T-cell (primary cell): ENCODE measurements at places on chromosomes 5 and 9. TPM values are rescaled to one million over a fixed set of nuclear protein-coding genes. Genes with fewer than 3 reads are reported as not detected.

GRCh38 chr5:11040345-11040744 lies 279.3 kb upstream of the DAP start:
- no peak for DNase-seq

Gene ACSL6
- 40.0 TPM for total RNA-seq

GRCh38 chr9:127076860-127077643 lies 45.4 kb downstream of the ANGPTL2 start:
- no peak for DNase-seq

GRCh38 chr9:95992536-95992935 lies 117.0 kb downstream of the ERCC6L2 start:
- DNase-seq = no peak

DNA sequence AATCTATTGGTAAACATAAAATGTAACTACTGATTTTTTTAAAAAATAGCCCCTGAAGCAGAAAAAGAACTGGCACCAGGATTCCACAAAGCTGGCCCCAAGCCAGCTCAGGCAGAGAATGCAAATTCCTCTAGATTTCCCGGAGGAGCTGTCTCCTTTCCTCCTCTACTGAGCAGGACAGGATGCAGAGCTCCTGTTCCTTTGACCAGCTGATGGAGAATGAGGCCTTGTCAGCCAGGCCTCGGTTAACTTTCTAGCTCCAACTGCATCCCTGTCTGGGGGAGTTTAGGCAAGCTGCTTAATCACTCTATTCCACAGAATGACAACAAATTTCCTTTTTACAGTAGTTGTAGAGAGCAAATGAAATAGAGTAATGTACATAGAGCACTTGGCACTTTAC lies 155.5 kb downstream of the GNAQ start:
- no peak for DNase-seq

- DNase-seq = no peak
Observed at GRCh38 chr9:15693701-15694100, 140.9 kb downstream of the CCDC171 start.

DNA sequence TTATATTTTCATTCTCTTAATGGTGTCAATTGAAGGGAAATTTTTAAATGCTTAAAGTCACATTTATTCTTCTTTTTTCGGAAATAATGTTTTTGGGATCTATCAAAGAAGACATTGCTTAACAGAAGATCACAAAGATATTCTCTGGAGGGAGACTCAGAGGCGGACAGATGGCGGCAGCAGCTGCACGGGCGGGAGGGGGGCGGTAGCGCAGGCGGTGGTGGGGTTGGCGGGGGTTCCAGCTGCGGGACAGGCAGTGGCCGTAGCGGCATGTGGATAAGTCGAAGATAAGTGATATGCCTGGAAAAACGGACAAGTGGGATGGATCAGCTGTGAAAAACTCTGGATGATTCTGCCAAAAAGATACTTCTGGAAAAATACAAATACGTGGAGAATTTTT lies 31.6 kb upstream of the ZDHHC11B start:
- no peak for DNase-seq

DNA sequence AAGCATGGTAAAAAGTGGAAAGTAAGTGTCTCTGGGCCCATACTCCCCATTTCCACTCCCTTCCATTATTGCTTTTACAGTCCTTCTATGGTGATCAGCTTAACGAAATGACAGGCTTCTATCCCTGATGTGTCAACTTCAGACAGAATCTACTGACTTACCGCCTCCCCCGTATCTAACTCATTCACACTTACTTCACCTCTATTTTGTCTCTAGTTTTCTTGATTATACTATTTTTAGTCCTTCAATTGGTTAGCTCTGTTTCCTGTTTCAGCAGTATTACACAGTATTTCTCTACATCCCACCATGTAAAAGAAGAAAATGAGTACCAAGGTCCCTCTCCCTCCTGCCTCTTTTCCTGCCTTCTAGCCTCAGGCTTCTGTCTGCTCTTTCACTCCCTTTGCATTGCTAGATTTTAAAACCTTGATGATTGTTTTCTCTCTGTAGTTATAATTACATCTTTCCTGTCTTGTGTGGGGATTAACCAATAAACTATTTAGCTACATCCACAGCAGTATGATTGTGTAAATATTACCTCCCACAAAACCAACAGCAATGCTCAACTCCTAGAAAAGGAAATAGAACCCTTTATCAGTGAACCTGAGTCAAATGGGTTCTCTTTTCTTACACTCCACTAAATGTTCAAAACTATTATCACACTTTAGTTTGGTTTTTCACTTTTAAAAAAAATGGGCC lies 53.4 kb downstream of the GNAQ start:
- DNase-seq = no peak

DNA sequence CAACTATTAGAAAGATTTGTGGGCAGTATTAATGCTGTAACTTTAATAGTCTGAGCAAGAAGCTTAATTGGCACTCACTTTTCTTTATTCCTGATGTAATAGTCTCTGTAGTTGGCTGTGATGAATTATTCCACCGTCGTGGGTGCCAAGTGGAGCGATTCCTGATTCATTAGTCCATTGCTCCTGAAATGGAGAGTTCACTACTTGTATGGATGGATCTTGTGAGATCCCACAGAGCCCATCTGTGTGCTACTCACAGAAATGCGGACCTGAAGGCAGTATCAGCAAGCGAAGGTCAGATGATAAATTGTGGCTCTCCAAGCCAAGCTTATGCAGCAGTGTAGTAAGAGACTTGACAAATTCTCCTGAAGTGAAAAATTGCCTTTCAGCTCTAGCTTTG lies 212.2 kb downstream of the CHSY3 start:
- no peak for DNase-seq

DNA sequence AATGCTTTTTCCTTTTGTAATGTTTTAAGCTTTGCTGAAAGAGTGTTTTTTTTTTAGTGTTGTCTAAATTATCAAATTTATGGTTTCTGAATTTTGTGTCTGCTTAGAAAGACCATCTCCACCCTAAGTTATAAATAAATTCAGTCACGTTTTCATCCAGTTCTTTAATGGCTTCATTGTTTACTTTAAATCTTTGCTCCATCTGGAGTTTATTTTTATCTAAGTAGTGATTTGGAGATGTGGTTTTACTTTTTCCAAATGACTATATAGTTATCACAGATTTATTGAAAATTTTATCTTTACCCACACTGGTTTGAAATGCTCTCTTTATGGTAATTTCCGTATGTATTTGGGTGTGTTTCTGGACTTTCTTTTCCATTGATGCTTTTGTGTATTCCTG lies 577.2 kb upstream of the ZNF608 start:
- no peak for DNase-seq

- DNase-seq = no peak
Observed at GRCh38 chr9:112005939-112006338, 109.3 kb downstream of the UGCG start.

DNA sequence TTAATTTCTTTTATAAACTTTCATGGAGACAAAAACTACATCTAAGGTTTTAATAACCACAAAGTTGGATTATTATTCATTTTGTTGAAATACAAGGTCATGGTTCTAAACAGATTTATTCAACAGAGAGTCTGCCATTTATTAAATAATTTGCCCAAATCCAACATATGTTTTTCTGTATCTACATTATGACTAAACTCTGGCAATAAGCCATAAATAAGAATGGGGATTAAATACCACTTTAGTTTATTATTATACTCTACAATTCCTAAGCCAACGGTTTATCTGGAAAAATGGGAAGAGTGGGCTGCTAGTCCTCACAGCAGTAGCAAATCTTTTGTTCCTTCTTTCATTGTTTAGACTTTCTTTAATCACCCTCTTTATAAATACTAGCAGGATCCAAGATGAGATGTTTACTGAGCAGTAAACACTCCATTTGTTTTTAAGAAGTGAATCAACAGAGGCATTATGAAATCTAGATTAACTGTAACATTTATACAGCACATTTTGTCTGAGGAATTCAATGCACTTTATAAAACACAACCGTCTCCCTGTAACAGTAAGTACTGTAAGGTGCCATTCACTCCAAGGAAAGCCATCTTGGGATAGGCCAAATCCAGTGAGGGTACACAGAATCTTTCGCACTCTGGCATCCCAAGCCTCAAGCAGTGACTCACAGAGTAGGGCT lies 89.7 kb downstream of the DROSHA start:
- no peak for DNase-seq

Gene TAF1L
- not detected for total RNA-seq

GRCh38 chr9:2933165-2934095 lies 89.5 kb upstream of the PUM3 start:
- no peak for DNase-seq

GRCh38 chr5:135593141-135593540 lies 14.3 kb upstream of the CXCL14 start:
- no peak for DNase-seq

DNA sequence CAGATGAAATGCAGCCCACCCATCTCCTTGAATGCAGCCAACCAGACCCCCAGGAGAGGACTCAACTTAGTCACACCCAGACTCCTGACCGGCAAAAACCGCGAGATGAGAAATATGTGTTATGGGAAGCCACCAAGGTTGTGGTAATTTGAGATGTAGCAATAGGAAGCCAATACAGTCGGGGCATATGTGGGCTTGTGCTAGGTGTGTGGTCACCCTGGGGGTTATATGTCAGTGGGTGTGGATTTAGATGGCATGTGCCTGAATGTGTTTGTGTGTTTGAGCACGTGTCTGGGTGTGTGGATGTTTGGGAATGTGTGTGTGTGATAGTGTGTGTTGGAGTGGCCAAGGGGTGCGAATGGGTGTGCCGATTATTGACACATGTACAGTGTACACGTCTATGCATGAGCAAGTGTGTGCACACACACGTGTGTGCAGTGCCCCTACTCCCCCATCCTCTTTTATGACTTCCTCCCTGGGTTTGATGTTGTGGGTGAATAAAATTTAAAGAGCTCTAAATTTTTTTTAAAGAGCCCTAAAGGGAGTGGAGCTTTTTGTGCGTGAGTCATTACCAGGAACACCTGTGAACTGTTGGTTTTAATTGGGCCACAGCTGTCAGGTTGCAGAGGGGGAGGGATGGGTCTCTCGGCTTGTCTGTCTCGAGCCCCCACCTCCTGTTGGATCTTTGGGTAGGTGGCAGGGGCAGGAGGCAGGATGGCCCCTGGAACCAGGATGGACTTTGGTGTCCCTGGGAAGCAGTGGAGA lies 86.8 kb downstream of the LHX2 start:
- no peak for DNase-seq

Gene GHR
- total RNA-seq = 0.06 TPM

Gene DBH
- 0.28 TPM for total RNA-seq

DNA sequence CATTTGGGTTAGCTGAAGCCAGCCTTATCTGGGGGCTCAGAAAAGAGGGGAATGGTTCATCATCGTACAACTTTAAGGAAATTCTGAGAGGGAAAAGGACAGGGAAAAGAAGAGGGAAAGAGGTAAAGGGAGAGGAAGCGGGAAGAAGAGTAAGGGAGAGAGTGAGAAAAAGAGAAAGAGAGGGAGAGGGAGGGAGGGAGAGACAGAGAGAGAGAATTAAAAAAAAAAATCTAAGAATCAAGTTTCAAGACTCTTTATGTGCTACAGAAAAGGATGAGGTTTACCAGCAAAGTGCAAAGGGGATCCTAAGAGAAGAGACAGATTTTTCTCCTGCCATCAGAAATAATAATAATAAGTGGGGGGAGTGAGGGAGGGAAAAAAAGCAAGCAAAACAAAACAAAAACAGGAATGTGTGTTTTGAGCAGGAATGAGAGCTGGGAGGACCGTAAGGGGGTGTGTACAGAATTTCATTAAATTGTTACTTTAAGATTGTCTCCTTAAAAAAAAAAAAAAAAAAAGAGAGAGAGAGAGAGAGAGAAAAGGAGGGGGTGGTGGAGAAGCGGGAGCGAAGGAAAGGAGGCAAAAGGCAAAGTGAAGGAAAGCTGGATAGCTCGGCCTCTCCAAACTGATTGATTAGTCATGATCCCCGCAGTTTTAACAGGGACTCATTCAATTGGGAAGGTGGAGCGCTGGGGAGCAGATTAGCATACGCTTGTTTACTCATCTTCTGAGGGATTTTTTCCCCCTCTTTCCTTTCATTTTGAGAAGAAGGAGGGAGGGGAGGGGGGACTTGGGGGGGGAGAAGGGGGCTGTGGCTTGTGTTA lies 438 bp upstream of the PAPPA start:
- DNase-seq = no peak

GRCh38 chr5:170757182-170757601 lies 26.3 kb upstream of the GABRP start:
- DNase-seq = no peak

DNA sequence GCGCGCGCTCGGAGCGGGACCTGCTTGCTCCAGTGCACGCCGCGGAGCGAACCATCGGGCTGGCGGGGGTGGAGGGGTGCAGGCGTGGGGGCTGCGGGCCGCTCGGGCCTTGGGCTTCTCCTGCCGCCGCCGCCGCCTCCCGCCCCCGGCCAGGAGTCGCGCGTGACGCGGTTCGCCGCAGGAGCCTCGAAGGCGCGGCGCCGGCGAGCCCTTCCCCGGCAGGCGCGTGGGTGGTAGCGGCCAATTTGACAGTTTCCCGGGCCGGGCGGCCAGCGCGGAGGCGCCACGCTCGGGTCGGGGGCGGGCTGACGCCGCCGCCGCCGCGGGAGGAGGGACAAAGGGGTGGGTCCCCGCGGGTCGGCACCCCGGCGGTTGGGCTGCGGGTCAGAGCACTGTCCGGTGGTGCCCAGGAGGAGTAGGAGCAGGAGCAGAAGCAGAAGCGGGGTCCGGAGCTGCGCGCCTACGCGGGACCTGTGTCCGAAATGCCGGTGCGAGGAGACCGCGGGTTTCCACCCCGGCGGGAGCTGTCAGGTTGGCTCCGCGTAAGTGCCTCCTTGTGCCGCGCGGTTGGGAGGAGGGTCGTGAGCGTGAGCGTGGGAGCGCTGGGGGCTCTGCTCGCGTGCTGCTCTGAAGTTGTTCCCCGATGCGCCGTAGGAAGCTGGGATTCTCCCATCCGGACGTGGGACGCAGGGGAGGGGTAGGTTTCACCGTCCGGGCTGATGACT lies at the start of gene TJP2:
TSS of gene TJP2 (plus strand) at position 387 of the 725 bp plus-strand sequence. CDS start at position 483, 96 bp downstream.
- DNase-seq = no peak

Gene GABRA1
- total RNA-seq = not detected

DNA sequence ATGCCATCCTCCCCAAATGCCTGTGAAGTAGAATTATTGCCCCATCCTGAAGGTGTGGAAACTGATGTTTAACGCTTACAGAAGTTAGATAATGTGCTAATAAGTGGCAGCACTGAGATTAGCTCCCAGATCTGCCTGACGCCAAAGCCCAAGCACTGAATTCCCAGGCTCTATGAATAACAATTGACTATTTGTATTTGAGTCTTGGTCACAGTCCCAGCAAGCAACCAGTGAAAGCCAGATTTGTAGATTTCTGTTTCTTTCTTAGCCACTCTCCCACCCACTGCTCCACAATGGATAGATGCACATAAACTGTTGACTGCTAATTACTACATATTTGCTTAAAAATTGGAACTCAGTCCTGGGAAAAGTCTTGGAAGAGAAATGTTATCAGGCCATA lies 34.4 kb downstream of the FAM240B start:
- no peak for DNase-seq

Gene PDE6A
- total RNA-seq = not detected

DNA sequence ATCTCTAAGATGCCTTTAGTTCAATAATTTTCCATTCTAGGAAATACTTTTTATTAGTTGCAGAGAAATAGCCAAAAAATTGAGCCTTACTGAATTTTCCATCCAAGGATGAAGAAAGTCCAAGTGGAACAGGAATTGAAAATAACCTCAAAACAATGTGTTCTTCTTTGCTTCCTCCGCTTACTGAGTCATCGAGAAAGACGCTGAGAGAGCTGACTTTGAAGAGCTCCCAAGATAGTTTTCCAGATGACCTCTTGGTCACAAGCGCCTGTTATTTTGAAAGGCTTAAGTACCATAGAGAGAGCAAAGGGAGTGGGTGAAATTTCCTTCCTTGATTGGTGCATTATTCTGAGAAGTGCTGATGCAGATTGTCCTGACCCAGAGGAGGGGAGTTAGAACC lies 253.5 kb upstream of the ATP10B start:
- DNase-seq = no peak

GRCh38 chr5:51371052-51371451 lies 12.2 kb upstream of the ISL1 start:
- DNase-seq = no peak

Gene MSMP
- total RNA-seq = 5.1 TPM
